ELF-1 (cell line): ENCODE measurements at places on chromosomes 11 and 22.

- no peak for DNase-seq
Observed at GRCh38 chr11:107619926-107620325, 29.0 kb downstream of the ELMOD1 start.

DNA sequence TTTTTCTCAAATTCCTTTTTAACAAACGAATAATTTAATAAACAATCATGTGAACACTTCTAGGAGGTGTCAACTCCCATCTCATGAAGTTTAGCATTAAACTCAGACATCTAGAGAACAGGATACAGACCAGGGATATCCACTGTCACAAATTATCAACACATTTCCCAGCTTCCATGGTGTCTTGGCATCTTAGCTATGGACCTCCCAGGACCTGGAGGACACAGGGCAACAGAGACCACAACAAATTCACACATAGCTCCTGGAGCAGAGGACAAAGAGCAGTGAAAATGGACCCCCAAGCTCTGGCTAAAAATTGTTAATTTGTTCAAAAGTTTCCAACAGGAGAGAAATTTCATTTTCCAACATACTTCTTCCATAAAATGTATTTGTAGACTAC, 102.2 kb downstream of the SGSM3 start:
- DNase-seq, result no peak

GRCh38 chr11:56624661-56625110, 10.0 kb upstream of the OR5M1 start:
- no peak for DNase-seq

GRCh38 chr11:17898071-17898470, 114.8 kb downstream of the SERGEF start:
- no peak for DNase-seq

GRCh38 chr22:50243685-50244419, 971 bp downstream of the TUBGCP6 start:
- DNase-seq, result no peak

- no peak for DNase-seq
Observed at GRCh38 chr11:20488352-20488751, 100.8 kb downstream of the PRMT3 start.

GRCh38 chr22:45688600-45689080, 17.0 kb downstream of the ATXN10 start:
- no peak for DNase-seq

DNA sequence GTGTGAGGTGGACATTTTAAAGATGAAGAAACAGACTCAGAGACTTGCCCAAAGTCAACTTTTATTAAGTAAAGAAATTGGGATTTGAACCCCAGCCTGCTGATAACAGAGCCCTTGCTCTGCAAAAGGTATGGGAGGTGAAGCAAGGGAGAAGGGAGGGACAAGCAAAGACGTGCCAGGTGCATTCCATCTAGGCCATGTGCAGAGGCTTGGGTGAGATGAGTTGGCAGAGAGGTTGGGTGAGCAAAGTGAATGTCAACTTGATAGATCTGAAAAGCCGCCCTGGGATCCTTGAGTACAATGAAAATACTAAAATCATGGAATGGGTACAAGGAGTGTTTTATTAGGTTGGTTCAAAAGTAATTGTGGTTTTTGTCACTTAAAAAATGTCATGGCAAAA, 341.3 kb downstream of the CADM1 start:
- DNase-seq, result no peak

DNA sequence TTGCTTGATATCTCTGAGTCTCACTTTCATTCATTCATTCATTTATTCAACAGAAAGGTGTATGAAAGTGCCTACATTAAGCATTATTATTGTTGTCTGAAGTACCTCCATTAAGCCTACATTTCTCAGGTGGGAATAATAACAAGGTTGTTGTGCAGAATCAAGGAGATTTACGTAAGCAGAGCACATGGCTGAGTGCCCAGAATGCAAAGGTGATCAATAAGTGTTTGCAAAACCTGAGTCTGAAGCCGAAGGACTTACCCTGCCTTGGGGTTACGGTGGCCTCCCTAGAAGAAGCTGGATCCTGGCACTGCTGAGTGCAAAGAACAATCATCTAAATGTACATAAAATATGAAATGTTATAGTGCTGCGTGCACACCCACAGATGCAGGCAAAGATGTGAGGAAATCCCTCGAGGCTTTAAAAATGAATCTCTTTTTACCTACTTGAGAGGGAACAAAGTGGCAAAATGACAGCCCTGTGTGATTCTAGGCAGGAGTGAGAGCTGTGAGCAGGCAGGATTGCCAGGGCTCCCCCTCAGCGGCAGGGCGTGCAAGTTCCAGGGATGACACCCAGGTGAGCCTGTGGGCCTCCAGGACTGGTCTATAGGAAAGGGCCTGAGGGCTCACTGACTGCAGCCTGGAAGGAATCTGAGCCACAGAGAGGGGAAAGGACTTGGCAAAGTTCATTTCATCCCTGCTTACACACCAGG, 133.1 kb upstream of the TBCEL start:
- no peak for DNase-seq

DNA sequence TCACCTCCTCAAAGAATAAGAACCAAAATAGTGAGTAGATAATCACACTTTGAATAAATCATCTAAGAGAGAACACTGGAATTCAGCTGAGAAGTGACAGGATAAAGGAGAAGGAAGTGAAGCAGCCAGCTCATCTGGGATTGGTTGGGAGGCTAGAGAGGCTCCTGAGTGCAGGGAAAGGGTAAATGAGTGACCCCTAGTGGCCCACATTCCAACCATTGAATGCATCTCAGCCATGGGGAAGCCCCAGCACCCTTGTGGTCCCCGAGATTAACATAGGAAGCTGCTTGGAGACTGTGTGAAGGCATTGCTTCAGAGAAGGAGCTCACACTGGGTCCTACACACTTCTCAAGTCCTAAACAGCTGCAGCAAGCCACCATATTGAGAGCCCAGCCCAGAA, 82.3 kb downstream of the JRKL start:
- no peak for DNase-seq

- no peak for DNase-seq
Observed at GRCh38 chr11:77207019-77207485, 79.0 kb downstream of the MYO7A start.

DNA sequence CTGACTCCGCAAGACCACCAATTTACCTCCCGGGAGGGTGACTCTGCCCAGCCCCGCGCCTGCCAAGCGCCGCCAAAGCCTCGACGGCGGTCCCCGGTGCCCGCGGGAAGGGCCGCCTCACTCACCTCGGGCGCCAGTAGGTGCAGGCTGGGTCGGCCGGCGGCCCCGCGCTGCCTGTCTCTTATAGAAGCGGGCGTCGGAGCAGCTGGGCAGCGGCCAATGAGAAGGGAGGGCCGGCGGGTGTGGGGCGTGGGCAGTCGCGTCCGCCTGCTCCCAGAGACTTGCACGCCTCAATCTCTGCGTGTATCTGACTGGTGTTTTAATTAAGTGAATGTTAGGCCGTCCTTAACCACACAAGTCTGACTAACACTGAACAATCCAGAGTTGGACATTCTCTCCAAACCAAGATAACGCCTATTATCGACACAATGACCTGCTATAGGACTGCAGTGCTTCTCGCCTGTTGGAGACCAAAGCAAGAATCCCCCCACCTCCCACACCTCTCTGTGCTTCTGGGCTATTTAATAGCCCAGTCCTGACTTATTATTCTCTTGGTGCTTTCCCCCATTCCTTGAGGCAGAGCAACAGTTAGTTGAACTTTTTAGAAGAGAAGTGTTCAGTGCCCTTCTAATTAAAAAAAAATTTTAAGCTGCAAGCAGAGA, at the start of gene TPH1:
TPH1 (minus strand) TSS at position 154 of the 662 bp plus-strand sequence. CDS start 5,507 bp downstream, outside the sequence.
- DNase-seq, result peak; percentile 38

DNA sequence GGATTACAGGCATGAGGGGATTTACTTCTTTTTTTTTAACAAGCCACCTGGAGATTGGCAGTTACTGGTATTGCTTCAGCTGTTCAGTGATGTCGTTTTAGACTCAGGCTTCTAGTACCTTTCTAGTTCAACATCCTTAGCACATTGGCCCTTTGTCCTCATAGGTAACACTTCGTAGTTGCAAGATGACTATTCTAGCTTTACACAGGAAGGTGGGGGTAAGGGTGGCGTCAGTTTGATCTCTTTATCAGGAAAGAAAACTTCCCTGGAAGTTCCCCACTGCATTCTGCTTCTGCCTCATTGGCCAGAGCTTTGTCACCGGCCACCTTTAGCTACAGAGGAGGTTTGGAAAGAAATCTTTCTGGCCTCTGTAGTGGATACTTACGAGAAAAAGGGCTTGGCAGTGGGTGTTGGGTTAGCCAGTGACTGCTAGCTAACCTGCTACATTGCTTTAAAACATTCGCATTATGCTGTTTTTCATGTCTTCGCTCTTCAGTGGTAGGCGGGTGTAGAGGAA, 40.7 kb downstream of the SFI1 start:
- no peak for DNase-seq

GRCh38 chr22:23913306-23913660, 19.1 kb downstream of the MIF start:
- no peak for DNase-seq

GRCh38 chr11:120135838-120136237, 2.1 kb downstream of the TRIM29 start:
- no peak for DNase-seq

- DNase-seq, result no peak
Observed at GRCh38 chr11:134915212-134915611, 503.2 kb upstream of the B3GAT1 start.

DNA sequence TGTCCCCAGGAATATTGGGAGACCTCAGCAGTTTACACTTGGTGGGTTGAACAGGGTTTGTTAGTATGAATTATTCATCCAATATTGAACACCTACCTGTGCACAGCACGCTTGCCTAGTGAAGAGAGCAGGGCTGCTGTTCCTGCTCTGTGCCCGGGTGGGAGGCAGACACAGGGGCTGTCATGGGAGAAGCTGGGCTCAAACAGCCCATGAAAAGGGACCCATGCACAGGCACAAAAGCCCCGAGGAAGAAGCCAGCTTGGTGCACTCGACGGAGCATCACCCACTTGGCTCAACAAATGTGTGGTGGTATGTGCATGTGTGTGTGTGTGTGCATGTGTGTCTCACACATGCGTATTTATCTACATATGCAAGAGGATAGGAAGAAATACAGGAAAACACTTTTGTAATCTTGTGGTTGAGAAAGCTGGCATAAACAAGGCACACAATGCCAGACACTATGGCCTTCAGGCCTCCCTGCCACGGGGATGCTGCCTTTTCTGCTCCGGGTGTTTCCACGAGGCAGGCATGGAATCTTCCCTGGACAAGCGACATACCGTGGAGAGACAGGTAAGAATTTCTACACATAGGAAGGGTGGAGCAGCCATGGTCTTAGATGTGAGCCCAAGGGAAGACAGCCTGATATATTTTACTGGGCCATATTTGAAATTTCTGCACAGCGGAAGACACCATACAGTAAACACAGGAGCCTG, 5.0 kb upstream of the APOBEC3A start:
- no peak for DNase-seq
